NAMALWA (cell line): ENCODE measurements at places on chromosomes 7 and 10.

GRCh38 chr7:146223851-146224250 lies 107.2 kb downstream of the CNTNAP2 start:
- no peak for DNase-seq

- DNase-seq = no peak
These were observed 31.1 kb downstream of the TAX1BP1 start for GRCh38 chr7:27771111-27771510.

DNA sequence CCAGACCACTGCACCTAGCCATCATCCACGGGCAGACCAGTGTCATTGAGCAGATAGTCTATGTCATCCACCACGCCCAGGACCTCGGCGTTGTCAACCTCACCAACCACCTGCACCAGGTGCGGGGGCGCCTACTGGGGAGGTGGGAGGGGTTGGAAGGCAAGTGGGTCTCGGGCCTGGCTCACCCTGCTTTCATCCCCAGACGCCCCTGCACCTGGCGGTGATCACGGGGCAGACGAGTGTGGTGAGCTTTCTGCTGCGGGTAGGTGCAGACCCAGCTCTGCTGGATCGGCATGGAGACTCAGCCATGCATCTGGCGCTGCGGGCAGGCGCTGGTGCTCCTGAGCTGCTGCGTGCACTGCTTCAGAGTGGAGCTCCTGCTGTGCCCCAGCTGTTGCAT lies 4.6 kb downstream of the NFKB2 start:
- no peak for DNase-seq

DNA sequence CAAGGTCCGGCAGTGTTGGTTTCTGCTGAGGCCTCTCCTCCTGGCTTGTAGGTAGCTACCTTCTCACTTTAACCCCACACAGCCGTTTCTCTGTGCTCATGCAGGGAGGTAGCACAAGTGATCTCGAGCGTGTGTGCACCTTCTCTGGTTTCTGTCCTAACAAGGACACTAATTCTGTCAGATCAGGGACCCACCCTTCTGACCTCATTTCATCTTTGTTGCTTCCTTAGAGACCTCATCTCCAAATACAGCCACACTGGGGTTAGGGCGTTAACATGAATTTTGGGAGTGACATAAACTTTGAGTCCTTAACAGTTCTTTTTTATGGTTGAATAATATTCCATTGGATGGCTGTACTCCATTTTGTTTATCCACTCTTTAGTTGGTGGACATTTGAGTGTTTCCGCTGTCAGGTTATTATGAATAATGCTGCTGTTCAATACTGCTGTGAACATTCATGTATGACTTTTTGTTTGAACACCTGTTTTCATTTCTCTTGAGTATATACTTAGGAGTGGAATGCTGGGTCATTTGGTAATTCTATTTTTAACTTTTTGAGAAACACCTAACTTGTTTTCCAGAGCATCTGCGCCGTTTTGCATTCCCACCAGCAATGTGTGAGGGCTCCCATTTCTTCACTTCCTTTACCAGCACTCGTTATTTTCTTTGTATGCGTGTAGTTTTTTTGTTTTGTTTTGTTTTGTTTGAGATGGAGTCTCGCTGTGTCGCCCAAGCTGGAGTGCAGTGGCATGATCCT lies 57.5 kb downstream of the LCOR start:
- no peak for DNase-seq

GRCh38 chr10:100883312-100883821 lies 29.4 kb upstream of the SLF2 start:
- DNase-seq = no peak

- DNase-seq = no peak
These were observed 72.7 kb upstream of the TRIL start for GRCh38 chr7:29030781-29031275.

GRCh38 chr7:157335236-157335635 lies 1.6 kb upstream of the DNAJB6 start:
- no peak for DNase-seq

- DNase-seq = peak; percentile 44
These were observed 72.7 kb upstream of the PRKG1 start for GRCh38 chr10:51001587-51001986.

DNA sequence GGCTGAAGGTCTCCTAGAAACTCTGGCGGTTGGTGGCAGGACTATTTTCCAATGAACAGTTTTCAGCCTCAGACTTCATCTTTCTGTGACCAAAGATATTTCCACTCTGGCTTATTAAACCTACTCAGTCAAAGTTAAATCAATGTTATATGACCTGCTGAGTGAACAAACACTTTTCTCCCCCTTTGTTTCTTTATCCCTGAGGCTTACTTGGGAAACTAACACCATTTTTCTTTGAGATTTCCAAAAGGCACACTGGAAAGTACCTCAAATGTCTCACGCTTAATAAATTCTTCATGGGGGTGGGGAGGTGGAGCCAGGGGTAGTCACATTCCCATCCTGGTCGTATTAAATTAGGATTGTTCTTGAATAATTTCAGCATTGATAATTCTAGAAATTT lies 1.8 kb downstream of the TMEM26 start:
- no peak for DNase-seq

GRCh38 chr7:155460926-155461613 lies 3.1 kb downstream of the EN2 start:
- DNase-seq = no peak

- no peak for DNase-seq
These were observed 87.7 kb upstream of the TMEM168 start for GRCh38 chr7:112877691-112878460.

DNA sequence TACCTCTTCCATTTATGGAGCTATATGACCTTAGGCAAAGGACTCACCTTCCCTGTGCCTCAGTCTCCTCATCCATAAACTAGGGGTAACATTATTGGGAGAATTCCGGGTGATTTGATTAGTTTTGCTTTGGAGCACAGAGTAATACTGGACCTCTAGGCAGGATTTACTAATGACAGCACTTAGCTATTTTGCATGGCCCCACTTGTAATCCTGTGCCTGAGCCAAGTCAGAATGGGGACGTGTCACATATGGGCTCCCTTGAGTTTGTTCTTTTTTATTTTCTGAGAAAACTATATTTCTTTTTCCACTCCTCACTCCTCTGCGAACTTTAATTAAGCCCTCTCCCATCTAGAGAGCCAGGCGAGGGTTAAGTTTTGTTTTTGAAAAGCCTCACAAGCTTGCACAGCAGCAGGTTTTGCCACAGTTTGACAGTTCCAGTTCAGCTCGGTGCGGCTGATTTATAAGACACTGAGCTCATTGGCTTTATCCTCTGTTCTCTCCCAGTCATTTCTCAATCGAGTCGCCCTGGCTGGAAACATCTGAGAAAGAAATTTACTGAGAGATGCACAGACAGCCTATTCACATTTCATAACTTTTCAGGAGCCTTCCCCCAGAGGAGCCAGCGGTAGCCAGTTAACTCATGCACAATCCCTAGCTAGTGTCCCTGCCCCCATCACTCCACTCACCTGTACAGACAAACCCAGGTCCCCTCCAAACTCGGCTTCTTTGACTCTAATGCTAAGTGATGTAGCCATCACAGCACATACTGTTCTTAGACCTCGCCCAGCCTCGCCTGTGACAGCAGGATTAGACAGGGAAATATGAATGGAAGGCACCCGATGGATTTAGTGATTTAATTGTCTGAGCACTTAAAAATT lies 441.9 kb upstream of the NPVF start:
- no peak for DNase-seq

DNA sequence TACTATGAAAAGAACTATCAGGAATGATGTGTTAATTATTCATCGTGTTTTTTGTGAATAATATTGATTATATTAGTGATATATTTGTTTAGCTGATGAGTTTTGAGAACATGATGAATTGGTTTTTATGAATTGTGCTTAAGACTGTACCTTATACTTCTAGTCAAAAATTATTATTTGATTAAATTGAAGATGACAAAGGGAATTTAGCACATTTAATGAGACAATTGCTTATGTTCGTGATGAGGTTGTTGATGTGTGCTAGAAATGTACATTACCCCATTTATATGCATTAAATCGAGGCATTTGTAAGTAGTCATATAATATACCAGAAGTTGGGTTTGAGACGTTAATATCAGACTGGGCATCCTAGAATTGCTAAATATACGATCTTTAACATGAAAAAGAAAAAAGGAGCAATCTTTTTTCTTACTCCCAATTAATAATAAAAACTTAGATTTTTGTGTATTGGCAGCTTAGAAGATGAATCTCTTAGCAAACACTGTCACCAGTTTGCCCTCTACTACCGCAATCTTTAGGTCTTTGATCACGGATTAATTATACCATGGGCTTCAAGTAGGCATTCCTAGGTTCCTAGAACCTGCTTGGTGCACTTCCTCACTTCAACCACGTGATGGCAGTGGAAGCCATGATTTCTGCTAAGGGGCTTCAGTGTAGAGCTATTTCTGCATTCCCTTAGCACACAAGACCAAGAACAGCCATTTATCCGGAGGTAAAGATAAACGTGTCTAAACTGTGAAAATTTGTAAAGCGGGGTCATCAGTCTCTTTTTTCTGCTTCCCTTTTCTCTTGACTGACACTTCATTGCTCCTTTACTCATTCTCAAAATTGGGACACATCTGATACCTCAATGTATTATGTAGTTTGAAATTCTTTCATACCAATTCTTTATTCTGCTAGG lies 1.6 kb downstream of the KLHDC10 start:
- DNase-seq = peak; percentile 96

DNA sequence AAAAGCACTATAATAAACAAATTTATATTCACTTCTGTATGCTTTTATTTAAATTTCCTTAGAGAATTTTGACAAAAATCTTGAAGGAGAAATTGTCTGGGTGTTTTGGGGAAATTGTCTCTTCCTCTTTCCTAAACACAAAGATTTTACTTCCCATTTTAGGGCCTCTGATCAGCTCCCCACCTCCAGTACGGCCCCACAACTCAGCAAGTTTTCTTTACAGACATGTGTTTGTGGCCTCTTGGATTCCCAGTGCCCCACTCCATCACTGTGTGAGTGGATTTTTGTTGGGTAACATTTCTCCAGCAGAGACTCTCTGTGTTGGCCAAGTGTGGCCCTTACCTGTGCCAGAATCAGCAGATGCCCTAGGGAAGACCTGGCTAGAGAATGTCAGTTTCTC lies 182.8 kb upstream of the CDC14C start:
- no peak for DNase-seq

- no peak for DNase-seq
These were observed 19.9 kb upstream of the HERPUD2 start for GRCh38 chr7:35714862-35715261.

DNA sequence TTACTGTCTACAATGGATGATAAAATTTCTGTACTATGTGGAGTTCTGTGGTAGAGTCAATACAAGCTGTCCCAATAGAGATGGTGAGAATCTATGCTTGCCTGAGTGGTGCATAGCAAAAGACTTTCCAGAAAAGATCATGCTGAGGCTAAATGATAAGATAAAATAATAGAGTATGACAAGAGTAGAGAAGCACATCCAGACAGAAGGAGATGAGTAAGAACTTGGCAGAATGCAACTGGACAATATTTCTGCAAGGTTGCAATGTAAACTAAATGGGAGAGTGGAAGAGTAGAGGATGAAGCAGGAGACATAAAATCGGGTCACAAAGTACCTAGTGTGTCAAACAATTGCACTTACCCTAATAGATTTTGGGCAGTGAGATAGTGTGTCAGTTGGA lies 347.6 kb downstream of the MDFIC start:
- no peak for DNase-seq

- no peak for DNase-seq
These were observed 855.0 kb downstream of the REEP3 start for GRCh38 chr10:64376167-64376566.

DNA sequence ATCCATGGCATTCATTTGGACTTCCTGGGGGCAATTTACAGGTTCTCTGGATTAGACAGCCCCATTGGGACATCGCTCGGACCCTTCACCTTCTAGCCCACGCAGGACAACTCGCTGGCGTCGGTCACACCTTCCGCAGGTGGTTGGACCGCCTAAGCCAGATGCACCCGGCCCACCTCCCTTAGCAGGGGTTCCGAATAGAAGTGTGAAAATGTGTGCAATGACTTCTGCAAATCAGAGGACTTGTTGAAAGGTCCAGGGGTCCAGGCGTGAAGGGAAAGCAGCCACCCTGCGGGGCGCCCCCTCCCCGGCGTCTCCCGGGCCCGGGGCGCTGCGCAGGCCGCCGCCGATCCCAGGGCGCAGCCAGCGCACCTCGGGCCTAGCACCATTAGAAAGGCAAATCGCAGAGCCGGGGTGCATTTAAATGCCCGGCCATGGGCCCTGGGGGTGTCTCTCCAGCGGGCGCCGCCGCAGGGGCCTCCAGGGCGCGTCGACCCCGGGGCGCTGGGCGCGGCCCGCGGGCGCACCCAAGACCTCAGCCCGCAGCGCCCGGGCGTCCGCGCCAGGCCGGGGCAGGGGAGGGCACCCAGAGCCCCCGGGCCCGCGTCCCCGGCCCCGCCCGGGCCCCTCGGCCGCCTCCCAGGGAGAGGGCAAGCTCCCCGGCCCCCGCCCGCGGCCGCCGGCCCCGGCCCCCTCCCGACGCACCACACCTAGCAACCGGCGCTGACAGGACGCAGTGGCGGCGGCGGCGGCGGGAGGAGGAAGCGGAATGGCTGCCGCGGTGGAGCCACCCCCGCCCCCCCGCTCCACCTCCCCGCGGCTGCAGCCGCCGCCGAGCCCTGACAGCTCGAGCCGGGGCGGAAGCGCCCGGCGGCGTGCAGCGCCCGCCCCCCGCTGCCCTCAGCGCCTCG lies 1.2 kb downstream of the JAZF1 start:
- peak; percentile 76 for DNase-seq

- DNase-seq = no peak
These were observed 8.9 kb downstream of the SFTPD start for GRCh38 chr10:79939969-79940368.

GRCh38 chr7:128997181-128997580 lies 57.7 kb downstream of the TNPO3 start:
- no peak for DNase-seq

GRCh38 chr10:34427911-34428216 lies 387.2 kb downstream of the PARD3 start:
- DNase-seq = no peak

- no peak for DNase-seq
These were observed 23.0 kb upstream of the SVIL start for GRCh38 chr10:29657719-29658274.

DNA sequence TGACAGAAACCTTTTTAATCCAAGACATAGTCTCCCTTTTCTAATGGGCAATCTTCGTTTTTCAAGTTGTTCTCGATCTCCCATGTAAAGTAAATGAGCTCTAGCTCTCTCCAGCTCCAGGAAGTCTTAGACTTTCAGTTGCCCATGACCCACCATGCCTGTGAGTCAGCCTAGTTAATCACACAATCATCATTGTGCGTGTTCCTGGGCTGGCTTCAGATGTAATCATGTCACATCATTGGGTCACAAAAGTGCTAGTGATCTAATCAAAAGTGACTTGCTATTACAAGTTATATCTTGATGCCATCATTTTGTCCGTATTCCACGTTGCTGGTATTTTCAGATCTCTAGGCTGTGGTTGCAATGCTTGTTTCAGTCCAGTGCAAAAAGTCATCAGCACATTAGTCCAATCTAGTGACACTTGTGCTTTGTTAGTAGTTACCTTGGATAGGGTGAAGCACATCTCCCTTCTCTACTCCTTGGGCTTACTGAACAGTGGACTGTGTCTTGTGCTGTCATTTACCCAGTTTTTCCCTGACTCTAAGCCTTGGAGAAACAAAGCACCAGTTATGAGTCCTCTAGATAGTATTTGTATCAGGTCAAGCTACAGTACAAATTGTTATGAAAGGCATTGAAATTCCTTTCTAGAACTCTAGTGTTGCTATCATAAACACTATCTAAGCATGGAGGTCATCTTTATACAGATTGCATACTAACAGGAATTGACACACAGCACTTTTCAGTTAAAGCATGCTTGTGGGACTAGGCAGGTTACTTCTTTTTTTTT lies 316.6 kb downstream of the GFRA1 start:
- no peak for DNase-seq
